ENCODE measurements at places on chromosomes 16 and 17.

DNA sequence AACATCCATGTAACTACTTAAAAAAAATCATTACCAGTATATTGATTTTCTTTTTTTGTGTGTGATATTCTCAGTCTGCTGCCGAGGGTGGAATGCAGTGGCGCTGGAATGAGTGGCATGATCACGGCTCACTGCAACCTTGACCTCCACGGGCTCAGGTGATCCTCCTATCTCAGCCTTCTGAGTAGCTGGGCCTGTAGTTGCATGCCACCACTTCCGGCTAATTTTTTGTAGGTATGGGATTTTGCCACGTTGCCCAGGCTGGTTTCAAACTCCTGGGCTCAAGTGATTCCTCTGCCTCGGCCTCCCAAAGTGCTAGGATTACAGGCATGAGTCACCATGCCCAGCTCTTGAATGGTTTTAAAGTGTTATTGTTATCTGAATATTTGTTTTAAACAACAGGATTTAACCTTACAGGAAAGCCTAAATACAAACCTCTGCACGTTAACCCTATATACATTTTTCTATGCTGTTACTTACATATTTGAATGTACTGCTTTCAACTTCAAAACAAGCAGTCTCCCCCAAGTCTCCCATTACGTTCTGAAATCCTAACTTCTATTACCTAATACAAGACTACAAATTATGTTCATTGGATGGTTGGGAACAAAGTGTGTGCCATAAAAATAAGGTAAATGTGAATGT is 61.7 kb downstream of the KPNA2 start:
- DNase-seq = no peak

GRCh38 chr16:28193530-28194423 is 18.0 kb downstream of the XPO6 start:
- no peak for DNase-seq

GRCh38 chr16:71441348-71442050 is 355 bp downstream of the TLE7 start:
- no peak for DNase-seq

- no peak for DNase-seq
Observed at GRCh38 chr17:58677194-58677880, 14.5 kb downstream of the TEX14 start.

GRCh38 chr16:54590836-54591235 is 304.2 kb upstream of the IRX3 start:
- DNase-seq = no peak

DNA sequence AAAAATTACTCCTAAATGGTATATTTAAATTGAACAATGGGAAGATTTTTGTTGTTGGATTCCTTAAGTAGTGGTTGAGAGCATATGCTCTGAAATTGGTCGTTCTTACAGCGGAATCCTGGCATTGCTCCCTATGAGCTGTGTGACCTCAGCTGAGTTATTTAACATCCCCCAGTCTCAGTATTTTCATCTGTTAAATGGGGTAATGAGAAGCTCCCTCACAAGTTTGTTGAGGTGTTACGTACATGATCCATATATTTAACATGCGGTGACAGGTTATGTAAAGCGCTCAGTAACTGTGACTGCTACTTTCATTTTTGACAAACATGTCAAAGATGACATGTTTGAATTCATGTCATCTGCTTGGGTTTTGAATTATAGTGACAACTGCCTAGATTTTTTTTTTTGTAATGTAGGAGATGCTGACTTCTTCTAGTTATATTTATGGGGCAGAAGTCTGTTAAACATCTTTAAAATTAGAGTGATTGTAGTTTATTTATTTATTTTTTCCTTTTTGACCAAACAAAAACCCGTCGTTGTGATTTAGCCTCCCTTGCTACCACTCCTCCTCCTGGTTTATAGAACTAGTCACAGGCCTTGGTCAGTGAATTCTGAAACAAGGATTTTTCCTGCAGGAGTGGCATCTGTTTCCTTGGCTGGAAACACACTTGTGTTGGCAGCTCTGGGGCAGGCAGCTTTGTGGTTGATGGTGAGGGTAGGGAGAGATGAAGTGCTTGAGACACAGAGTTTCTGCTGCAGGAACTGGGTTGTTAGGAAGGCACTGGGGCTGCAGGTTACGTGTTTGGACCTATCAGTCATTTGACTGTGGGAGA is 268.8 kb downstream of the SNX29 start:
- no peak for DNase-seq

DNA sequence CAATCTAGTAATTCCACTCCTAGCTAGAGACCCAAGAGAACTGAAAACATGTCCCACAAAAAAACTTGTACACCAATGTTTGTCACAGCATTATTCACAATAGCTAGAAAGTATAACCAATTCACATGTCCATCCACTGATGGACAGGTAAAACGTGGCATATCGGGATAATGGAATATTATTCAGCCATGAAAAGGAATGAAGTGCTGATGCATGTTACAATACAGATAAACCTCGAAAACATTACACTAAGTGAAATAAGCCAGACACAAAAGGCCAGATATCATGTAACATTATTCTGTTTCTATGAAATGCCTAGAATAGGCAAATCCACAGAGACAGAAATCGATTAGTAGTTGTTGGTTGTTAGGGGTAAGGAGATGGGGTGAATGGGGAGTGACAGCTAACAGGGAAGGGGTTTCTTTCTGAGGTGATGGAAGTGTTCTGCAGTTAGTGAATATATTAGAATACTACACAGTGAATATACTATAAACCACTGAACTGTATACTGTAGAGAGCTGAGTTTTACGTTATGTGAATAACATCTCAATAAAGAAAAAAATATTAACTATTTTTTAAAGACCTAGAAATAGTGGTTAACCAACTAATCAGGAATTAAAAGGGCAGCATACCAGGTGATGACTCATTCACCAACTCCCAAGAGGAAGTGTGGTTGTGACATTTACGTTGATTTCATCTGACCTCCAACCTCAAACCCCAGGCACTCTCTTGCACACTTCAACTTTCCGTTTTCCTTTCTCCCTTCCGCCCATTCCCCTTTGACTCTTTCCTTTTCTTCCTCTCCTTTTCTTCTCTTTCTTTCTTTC is 48.6 kb downstream of the GAS7 start:
- DNase-seq = no peak

DNA sequence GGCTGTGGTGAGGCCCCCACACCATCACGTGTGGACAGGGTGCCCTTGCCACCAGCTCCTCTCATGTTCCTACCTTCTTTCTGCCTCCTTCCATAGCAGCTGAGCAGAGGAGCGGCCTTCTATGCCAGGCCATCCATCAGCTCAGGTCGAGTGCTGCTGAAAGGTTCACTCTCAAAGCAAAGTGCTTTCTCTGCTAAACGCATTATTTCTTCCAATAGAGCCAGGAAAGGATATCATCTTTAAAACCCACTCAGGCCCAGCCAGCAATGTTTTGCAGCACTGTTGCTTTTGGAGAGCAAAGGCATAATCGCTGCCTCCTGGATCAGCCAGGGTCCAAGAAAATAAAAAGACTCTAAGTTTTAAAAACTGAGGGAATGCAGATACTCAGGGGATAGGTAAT is 54.9 kb upstream of the GPRC5B start:
- no peak for DNase-seq

- DNase-seq = no peak
Observed at GRCh38 chr17:19284005-19284959, 47.1 kb downstream of the EPN2 start.

GRCh38 chr17:73710095-73710592 is 65.9 kb upstream of the SDK2 start:
- peak; percentile 20 for DNase-seq

DNA sequence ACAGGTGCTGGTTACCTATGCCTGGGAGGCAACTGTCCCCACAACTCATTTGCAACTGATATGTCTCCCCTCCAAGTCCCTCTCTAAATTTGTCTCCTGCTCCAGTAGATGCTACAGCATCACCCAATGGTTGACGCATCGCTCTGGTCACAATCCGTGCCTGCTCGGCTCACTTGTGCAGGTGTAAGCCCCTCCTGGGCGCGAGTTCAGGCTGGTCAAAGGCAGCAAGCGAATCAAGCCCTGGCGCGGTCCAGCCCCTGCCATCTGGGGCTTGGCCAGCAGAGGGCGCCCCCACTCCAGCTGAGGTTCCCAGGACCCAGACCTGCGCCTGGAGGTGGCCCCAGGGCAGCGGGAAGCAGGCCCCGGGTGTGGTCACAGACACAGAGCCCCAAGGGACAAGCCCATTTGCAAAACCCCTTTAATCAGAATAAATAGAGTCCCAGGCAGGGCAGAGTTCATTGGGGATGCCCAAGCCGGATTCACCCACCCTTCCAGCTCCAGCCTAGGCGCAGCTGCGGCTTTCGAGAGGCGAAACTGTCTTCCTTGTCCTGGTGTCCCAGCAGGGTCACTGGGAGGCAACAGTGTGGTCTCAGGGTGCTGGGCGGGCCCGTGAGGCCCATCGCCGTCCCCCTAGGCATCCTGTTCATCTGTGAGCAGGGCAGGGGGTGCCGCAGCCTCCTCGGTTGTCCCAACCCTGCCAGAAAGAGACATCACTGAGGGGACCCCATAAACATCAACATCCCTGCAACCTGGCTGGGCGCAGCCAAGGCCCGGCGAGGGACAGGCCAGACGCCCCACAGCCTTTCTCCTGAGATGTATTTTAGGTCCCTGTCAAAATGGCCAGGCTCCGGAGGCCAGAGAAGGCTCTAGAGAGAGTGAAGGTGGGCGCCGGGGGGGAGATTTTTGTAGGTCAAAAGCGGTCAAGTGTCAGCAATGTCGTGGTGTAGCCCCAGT is 15.8 kb downstream of the TMC6 start:
- DNase-seq = no peak

GRCh38 chr17:80802626-80803450 is 188.8 kb upstream of the CHMP6 start:
- DNase-seq = no peak

GRCh38 chr17:45667591-45668171 is 116.4 kb upstream of the CRHR1 start:
- DNase-seq = no peak

- no peak for DNase-seq
Observed at GRCh38 chr16:77206533-77206932, 7.3 kb downstream of the SYCE1L start.

- DNase-seq = no peak
Observed at GRCh38 chr16:1282324-1282973, 26.6 kb downstream of the TPSD1 start.

GRCh38 chr17:72306037-72306436 is 185.2 kb downstream of the SOX9 start:
- DNase-seq = no peak

DNA sequence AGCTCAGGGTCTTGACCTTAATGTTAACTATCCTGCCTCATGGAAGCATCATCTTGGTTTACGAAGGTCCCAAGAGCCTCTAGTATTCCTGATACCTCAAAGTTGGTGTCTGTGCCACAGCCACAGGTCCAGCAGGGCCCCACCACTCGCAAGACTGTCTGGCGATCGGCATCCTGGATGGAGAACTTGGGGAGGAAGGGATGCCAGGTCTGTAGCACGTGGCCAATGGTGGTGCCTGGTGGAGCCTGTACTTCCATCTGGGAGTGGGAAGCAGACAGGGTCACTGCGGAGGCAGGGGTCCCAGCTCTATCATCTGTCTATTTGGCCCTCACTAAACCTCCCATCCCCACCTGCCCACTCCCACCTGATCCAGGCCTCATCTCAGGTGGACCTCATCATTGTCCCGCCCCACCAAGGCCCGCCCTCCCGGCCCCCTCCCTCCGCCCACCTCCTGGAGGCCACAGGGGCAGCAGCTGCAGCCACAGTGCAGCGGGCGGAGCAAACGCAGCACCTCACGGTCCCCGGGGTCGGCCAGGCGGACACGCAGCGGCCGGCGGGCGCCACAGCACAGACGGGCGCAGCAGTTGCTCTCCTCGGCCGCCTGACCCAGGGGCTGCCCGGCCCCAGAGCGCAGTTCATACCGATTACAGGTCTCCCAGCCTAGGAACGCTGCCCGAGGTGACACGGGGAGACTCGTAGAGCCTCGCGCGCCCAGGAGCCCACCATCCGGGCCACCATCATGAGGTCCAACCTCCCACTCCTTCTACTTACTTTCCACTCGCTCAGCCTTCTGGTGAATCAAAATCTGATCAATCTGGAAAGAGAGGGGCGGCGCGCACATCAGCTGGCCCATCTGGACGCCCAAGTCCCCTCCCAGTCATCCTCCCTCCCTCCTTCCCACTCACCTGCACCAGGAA is 1.4 kb downstream of the PLSCR3 start:
- no peak for DNase-seq

DNA sequence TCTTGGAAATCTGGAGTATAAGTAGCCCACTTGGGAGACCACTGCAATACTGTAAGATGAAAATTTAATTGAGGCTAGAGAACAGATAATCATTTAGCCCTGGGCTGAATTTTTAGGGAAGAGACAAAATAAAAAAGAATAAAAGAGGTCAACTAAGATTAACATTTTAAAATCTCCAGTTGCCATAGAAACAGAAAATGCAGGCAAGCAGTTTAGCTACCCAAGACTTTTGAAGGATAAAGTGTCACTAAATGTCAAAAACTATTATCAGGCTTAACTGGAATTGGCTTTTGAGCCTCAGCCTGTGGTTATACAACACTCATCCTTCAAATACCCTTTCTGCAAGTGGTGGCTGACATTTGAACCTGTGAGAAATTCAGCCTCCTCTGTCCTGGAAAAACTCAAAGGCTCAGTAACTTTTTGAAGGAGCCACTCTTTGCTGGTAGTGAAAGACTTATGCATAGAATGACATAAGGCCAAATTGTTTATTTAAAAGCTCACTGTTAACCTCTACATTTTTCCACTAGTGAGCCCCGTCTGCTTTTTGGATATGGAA is 220.7 kb upstream of the KCNJ16 start:
- no peak for DNase-seq
